ENCODE measurements at places on chromosomes 1 and 21.

- DNase-seq, result no peak
These were observed 480.6 kb downstream of the CAMTA1 start for GRCh38 chr1:7265771-7266371.

DNA sequence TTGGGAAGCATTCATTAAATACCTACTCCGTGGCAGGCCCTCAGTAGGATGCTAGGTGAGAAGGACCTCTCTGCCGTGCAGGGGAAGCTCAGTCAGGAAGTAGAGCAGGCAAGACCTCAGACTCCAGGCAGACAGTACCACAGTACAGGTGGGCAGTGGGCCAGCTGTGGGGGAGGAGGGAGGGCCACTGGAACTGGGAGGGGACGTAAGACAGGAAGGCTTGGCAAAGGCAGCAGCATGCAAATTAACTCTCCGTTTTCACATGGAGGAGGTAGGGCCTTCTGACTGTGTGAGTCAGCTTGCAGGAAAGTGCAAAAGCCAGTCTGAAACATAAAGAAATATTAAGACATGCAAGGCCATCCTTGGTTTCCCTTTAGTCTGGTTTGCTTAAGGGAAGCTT, 157.7 kb downstream of the TRIM33 start:
- no peak for DNase-seq

DNA sequence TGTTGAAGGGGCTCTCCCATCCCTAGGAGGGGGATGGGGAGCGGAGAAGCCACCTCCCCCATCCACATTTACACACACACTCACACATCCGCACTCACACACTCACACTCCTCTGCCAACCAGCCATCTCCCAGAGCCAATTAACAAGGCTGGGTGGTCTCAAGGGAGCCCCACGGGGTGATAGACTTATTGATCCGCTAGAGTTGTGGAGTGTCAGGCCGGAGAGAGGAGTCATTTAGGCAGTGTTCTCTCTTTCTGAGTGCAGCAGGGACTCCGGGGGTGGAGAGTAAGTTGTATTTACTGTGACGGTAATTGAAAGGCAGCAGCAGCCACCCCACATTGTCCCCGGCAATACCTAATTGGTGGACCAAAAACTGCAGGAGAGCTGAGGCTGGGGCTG, 61.6 kb downstream of the KLHDC7A start:
- no peak for DNase-seq

GRCh38 chr1:154557939-154558719, at the start of gene UBE2Q1:
Gene UBE2Q1 (minus strand): TSS chr1:154558662. CDS start chr1:154558553, 109 bp downstream.
- DNase-seq, result no peak

GRCh38 chr21:44347911-44348451, 5.4 kb upstream of the TRPM2 start:
- DNase-seq, result no peak

- DNase-seq, result no peak
These were observed 14.8 kb downstream of the LRRC41 start for GRCh38 chr1:46288485-46289133.

GRCh38 chr1:219774386-219774785, 154.0 kb downstream of the SLC30A10 start:
- DNase-seq, result no peak

DNA sequence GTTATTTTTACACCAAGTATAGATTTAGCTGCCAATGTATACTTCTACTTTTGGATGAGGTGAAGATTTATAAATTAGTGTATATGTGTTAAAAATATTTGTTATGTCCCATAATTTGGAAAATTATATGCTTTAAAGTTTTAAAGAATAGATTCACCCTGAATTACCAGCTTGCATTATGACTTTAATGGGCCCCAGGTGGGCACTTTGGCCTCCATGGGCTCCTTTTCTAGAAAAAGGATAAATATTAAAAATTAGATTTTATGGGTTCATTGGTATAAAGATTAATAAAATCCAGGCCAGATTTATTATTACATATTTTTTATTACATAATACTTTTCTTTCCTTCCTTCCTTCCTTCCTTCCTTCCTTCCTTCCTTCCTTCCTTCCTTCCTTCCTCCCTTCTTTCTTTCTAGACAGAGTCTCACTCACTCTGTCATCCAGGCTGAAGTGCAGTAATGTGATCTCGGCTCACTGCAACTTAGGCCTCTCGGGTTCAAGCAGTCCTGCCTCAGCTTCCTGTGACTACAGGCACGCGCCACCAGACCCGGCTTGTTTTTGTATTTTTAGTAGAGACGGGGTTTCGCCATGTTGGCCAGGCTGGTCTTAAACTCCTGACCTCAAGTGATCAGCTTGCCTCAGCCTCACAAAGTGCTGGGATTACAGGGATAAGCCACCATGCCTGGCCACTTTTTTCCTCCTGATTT, 21.9 kb downstream of the KMO start:
- DNase-seq, result no peak

GRCh38 chr1:112955773-112956543, at the start of gene SLC16A1:
Gene SLC16A1 (minus strand): TSS chr1:112956196. CDS start chr1:112929308, 26,888 bp downstream.
- peak; percentile 84 for DNase-seq

GRCh38 chr1:93483200-93483599, 35.3 kb downstream of the FNBP1L start:
- DNase-seq, result no peak

GRCh38 chr21:40704141-40704540, 142.8 kb downstream of the DSCAM start:
- no peak for DNase-seq

DNA sequence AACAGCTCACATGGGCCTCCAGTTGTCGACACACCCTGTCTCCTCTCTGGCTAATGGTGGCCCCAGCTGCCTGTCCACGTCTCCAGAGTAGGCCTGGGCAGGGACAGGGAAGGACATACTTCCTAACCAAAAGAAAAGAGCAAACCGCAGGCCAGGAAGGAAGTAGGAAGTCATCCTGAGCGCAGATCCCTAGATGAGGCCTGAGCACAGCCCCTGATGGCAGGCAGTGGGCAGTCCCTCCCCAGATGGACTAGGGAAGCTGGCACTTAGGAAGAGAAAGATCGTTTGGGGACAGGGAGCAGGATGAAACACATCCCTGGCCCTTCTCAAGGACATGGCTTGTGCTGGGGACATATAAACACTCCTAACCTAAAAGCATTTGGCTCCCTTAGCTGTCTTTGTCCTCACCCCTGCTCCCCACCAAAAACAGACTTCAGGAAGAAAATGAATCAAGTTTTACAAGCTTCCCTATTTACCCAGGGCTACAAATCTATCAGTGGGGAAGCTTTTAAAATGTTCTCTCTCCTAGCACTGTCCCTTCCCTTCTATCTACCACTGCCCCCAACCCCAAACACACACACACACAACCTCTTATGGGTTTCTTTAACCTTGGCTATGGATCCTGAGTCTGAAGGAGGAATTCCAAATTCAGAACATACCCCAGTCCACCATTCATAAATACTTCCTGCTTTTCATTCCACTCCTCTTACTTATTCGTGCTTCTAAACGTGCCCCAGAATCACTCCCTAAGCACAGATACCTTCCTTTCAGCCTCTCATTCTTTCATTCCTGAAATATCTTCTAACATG, 21.1 kb downstream of the SSBP3 start:
- DNase-seq, result no peak

DNA sequence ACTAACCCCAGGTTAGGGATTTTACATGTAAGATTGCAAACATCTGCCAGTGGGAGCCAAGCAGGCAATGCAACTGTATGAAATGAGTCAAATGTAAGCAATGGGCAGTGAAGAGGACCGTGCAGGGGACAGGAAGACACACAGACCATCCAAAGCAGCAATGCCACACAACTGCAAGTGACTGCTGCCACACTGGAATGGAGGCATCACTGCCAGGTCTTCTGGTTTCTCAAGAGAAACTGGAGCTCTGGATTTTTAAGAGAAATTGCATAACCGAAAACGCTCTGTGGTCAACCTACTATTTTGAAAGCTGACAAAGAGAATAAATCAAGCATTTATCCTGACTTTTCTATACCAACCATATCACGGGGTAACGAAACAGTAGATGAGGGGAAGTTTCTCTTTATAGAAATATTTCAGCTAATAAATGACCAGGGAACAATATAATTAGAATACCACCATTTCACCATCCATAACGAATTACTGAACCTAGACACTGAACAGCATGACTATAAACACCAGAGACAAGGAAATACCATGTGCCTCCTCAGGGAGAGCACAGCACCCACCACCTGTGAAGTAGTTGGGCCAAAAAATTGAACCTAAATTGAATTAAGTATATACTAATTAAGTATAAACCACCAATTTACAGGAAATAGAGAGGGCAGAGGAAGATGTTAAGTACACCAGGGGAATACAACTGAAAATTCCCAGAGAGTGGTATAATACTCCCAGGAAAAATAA, 4.4 kb downstream of the AK2 start:
- DNase-seq, result no peak

DNA sequence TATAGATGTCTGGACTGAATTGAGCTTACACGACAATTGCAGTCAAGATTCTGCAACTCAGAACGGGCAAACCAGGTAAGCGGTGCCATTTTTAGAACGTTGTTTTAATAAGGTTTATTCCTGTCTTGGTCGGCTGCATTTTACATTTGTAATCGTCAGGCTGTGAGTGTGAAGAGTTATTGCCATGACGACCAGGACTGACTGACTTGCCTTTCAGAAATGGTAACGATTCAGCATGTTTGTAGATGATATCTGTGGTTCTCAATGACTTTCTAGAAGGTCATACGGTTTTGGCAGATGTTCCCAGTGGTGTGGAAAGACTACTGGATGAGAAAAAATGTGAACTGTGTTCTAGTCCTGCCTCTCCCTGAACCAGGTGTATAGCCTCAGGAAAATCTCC, 271.3 kb upstream of the B3GALT2 start:
- DNase-seq, result no peak
